ENCODE measurements at places on chromosomes 3 and 15. TPM values are rescaled to one million over a fixed set of nuclear protein-coding genes. Genes with fewer than 3 reads are reported as not detected.

DNA sequence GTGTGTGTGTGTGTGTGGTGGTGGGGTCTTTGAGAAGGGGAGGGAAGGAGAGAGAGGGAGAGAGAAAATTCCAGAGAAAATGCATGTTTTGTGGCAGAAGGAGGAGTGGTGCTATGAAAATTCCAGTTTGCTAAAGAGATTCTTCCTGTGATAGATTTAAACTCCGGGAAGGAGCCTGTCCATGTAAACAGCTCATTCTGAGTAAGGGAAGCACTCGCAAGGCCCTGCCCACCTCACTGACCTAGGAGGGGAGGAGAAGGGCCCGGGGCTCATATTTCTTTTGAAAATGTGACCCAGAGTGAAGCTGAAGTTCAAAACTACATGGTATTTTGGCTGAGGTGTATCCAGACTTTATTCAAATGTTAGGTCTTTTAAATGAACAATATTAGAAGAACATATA is 41.3 kb downstream of the ADAMTSL3 start:
- no peak for DNase-seq

BBX gene
- total RNA-seq = 35.0 TPM

DNA sequence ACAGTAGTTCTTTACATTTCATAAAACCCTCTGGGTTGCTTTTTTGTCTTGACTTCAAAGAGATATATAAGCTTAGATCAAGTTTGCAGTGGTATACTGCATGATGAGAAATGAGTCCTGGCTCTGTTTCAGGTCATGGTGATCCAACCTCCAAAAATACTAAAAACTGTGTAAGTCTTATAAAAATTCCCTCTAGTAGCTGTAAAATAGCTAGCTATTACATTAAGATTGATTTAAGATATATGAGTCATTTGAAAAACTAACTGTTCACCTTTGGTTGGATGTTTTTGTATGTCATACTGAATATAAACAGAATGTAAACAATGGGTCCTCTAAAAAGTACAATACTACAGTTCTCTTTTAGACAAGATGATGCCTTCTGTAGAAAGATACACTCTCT is 879.2 kb downstream of the ROBO1 start:
- DNase-seq = no peak

CADM2 gene
- not detected for total RNA-seq

DNA sequence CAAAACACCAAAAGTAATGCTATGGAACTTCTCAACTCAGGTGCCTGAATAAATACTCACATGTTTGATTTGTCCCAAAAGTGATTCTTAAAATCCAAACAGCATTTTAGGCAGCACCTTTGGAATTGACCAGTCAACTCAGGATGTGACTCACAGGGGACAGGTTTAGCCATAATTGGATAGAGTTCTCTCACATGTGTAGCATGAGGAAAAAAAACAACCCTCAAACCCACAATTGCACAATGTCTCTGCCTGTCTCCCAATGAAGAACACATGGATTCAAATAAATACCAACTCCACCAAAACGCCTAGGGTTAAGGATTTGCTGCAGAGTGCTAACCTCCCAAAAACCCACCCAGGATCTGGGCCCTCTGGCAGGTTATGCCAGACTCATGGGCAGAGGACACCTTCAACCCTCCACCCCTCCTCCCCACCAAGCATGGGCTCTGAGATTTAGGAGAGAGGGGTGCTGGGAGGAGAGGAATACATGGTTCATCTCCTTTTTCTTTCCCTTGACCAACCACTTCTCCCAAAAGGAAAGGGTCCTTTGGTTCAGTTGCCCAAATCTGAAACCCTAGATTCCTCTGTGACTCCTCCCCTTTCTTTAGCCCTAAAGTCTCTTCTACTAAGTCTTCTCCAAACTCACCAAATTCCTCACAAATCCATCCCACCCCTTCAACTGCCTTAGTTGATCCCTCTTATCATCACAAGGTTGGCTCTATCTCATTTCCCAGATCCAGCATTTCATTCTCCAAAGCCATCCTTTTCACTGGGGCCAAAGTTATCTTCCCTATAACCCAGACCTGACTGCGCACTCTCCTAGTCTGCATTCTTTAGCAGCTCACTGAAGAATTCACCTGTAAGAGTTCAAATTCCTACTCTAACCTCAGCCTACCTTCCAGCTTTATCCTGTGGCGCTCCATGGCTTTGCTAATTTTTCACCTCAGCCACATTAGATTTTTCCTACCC is 7.7 kb downstream of the RYK start:
- no peak for DNase-seq

IRAK2 gene
- total RNA-seq = 1.6 TPM

DNA sequence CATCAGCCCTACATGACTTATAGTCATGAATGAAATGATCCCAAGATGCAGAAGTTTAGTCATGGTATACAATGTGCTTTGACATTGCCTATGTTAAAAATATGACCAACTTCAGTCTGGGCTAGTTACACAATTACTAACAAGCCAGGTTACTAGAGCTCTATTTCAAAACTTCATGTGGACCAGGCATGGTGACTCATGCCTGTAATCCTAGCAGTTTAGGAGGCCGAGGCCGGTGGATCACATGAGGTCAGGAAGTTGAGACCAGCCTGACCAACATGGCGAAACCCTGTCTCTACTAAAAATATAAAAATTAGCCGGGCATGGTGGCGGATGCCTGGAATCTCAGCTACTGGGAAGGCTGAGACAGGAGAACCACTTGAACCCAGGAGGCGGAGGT is 613.0 kb downstream of the CADM2 start:
- DNase-seq = no peak

IMPDH2 gene
- 152 TPM for total RNA-seq

- DNase-seq = no peak
Measured at GRCh38 chr15:95830281-95830680, 500.2 kb upstream of the NR2F2 start.

PRKAR2A gene
- 26.4 TPM for total RNA-seq

- peak; percentile 55 for DNase-seq
Measured at GRCh38 chr3:172622916-172623700, 87.8 kb downstream of the NCEH1 start.

- no peak for DNase-seq
Measured at GRCh38 chr3:146625186-146625775, 20.1 kb upstream of the PLSCR5 start.

DNA sequence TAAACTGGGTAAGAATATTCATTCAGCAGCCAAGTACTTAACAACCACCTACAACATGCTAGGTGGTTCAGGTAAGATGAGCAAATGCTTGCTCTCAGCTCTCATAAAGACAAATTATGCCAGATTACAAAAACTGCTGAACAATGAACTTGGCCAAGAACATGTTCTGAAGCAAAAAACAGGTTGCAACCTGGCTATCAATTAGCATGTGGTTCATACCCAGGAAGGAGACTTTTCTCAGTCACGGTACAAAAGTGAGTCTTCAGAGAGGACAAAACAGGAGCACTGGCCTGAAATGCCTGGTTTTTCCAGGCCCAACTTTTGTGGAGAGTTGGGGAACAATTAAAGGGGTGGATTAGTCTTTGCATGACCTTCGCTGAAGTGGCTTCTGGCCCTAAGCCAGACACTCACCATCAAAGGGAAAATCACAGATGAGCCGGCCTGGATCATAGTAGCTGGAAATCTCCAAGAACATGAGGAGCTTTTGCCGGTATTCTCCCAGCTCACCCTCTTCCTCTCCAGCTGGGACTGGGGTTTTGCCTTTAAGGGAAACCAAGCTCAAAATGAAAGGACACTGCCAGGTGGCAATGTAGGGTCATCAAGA is 7.6 kb upstream of the PLA2G4F start:
- no peak for DNase-seq

SOX14 gene
- total RNA-seq = not detected

C15orf62 gene
- total RNA-seq = 1.3 TPM

GRCh38 chr3:14242490-14243311 is 64.1 kb downstream of the LSM3 start:
- no peak for DNase-seq

- DNase-seq = no peak
Measured at GRCh38 chr3:197468167-197468566, 87.6 kb downstream of the BDH1 start.

GRCh38 chr15:77580996-77581682 is 51.6 kb downstream of the LINGO1 start:
- no peak for DNase-seq

DNA sequence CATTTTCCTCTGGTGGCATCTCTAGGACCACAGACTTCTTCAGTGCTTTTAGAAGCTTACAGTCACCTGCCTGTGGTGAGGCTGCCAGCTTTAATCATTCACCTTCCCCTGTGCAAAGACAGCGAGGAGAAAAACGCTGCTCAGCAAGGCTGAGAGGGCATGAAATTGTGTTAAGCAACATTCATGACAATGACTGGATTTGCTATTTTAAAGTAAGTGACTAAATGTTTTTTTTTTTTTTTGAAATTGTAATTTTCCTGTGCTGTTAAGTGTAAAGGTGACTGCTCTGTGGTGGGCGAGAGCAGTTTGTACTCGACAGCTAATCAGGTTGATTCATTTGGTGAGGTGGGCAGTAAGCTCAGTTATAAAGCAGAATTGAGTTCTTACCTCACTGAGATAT is 240.4 kb downstream of the NSUN3 start:
- no peak for DNase-seq

DNA sequence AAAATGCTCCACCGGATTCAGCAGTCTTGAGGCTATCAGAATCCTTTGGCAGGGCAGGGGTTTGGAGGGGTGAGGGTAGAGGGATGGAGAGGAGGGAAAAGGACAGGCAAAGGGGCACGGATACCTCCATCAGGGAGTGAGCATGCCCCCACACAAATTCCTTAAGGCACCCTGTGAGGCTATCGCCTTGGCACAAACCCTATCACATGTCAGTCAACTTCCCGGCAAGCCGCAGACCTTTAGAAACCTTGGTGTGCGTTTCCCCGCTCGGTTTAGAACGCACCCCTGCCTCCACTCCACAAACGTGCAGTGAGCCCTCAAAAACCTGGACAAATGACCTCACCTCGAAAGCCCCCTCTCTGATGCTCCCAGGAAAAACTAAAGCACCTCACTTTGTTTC is 422 bp upstream of the SETMAR start:
- no peak for DNase-seq

JAGN1 gene
- total RNA-seq = 30.6 TPM

RYR3 gene
- not detected for total RNA-seq

OTOL1 gene
- not detected for total RNA-seq

- DNase-seq = no peak
Measured at GRCh38 chr3:184472723-184473428, 88.7 kb upstream of the EPHB3 start.

DNA sequence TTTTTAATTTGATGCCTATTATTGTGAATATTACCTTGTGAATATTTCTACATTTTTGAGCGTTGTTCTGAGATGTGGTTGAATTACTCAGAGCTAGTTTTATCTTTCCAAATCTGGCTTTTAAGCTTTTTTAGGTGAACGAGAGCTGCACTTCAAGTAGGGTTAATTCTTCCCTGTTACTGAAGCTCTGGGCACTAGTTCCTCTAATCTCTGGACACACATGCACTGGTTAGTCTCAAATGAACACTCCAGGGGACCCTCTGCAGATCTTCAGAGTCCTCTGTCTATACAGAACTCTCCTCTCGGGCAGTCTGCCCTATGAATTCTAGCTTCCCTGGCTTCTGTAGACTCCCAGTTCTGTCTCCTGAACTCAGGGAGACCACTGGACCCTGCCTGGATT is 237.5 kb upstream of the TBC1D5 start:
- no peak for DNase-seq

DNA sequence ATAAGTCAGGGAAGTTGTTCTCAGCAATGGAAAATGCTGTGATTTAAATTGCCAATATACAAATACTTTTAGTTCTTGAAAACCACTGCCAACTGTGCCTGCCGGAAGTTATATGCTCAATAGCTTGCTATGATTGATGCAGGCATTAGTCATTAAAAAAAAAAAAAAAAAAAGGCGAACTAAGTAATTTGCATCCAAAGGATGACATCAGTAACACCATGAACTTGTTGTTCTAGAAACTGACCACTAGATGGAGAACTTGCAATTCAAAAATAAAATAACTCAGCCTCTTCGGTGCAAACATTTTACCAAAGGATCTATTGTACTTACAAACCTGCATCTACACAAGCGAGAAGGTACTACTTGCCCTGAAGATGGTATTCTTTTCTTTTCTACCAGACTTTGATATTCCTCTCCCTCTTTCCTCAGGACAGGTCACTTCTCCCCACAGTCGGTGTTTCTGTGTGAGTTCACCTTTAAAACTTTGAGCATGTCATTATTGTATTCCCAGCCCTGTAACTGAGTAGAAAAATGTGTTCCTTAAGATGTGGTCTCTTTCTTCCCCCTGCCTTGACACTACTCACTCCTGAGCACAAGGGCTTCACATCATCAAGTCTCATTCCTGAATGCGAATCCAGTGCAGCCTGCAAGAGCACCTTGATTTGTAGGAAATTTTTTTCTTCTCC is 115.0 kb upstream of the VEPH1 start:
- DNase-seq = no peak

DNA sequence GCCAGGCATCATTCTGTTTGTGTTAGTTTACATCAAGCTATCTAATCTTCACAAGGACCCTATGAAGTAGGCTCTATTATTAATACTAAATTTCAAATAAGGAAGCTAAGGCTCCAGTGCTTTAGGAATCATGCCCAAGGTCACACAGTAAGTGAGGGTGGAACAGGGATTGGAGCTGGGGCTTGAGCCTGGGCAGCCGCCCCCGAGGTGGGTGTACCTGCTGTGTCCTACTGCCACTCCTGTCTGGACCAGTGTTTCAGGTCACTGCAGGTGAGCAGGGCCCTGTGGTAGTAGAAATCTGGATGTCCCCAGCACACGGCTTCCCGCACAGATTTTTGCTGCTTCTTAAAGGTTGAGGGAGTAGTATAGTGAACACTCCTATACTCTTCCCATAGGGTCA is 6.5 kb downstream of the KLF13 start:
- DNase-seq = no peak

ITIH1 gene
- total RNA-seq = not detected

- DNase-seq = no peak
Measured at GRCh38 chr3:131167867-131168266, 141.2 kb downstream of the NEK11 start.

GRCh38 chr3:127323581-127323980 is 35.7 kb upstream of the PRR20G start:
- no peak for DNase-seq

NME9 gene
- not detected for total RNA-seq

GRCh38 chr3:123821920-123822319 is 62.2 kb downstream of the MYLK start:
- no peak for DNase-seq

DNA sequence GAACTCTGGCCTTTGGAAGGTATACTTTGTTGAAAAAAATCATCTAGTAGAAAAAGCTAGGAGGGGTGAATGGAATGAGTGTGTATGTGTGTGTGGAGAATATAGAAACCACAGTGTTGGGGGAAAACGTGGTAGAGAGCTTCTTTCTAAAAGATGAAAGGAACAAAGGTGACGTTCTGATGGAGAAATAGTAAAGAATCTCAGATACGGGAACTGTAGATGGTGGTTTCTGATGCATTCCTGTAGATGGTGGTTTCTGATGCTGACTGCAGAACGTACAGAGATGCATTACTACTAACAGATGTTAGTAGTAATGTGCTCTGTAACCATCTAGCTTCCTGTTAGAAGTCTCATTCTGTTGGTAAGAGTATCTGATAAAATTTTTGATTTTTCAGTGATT is 60.2 kb downstream of the VPS8 start:
- DNase-seq = no peak

All from activated CD4-positive, alpha-beta T cell treated with anti-CD3 and anti-CD28 coated beads, Interleukin-2, amount 10 ng/mL, durations not matched to agents 7 days and 5 days (primary cell).